ENCODE measurements at places on chromosomes 4 and X. TPM values are rescaled to one million over a fixed set of nuclear protein-coding genes. Genes with fewer than 3 reads are reported as not detected.

- peak; percentile 50 for DNase-seq
- H3K27me3 ChIP-seq, result no peaks in the 10 kb centered on the region
- H3K36me3 ChIP-seq, result no peaks in the 10 kb centered on the region
- H3K4me1 ChIP-seq, result no peaks in the 10 kb centered on the region
Observed at GRCh38 chrX:135931644-135932487, 38.4 kb downstream of the SAGE1 start.

DNA sequence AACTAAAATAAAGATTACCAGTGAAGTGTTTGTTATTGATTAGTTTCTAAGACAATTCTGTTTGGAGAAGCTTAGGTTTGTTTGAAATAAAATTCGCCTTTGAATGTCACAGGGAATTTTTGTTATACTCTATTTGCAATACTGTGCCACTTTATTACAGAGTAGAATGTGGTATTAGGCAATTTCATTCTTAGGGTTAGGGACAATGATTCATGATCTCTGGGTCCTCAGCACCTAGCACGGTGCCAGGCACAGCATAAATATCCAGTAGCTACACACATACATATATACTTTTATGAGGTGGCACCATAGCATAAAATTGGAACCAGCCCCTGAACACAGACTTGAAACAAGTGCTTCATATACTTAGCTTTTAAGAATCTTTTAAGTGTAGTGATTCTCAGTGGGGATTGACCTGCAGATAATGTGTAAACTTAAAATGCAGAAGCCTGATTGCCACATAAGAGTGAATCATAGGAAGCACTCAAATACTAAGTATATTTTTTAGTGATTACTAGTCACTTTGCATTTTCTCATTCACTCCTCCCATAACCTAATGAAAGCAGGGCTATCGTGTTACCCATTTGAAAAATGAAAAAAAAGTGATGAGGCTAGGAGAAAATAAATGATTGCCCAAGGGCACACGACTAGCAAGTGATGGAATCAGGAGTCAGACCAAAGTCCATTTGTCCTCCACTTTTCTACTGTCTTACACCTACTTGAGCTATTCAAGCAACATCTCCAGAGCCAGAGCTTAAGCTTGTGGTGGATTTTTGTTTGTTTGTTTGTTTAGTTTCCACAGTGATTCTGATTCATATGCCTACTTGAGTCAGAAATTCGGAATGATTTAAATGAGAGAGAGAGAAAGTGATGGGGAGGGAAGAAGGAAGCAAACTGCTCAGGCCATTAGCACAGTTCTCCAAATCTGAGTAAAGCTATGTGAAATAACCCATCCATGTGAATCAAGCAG is 366.0 kb upstream of the FGF13 start:
- H3K4me1 ChIP-seq, result no peaks in the 10 kb centered on the region
- H3K27ac ChIP-seq, result no peak overlapping the region
- no peaks in the 10 kb centered on the region for H3K27me3 ChIP-seq
- DNase-seq, result no peak

- no peaks in the 10 kb centered on the region for H3K4me1 ChIP-seq
- no peak overlapping the region for H3K27ac ChIP-seq
- no peaks in the 10 kb centered on the region for H3K36me3 ChIP-seq
- no peaks in the 10 kb centered on the region for H3K27me3 ChIP-seq
- H3K4me3 ChIP-seq, result no peak overlapping the region
Observed at GRCh38 chr4:137623013-137623412, 90.7 kb upstream of the PCDH18 start.

GRCh38 chrX:16678689-16679088 is 28.7 kb downstream of the S100G start:
- peaks cover 1% of the 10 kb centered on the region for H3K36me3 ChIP-seq
- H3K4me1 ChIP-seq, result no peaks in the 10 kb centered on the region
- no peak overlapping the region for H3K4me3 ChIP-seq

DNA sequence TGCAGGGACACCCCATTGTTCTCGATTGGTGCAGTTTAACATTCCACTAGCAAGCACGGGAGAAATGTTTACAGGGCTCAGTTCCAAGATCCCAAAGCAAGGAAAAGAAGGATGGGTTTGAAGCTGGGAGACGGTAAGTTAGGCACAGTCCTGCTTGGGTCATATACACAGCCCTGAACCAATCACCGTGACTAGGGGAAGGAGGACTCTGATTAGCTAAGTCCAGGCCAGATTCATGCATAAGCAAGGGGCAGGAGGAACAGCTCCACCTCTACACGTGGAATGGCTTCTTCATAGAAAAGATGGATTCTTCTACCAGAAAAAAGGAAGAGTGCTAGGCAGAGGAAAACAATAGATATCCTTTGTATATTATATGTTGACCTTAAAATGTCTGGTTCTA is 11.0 kb upstream of the EXOC1L start:
- H3K27me3 ChIP-seq, result peaks cover 3% of the 10 kb centered on the region
- no peaks in the 10 kb centered on the region for H3K4me1 ChIP-seq
- H3K36me3 ChIP-seq, result no peaks in the 10 kb centered on the region
- DNase-seq, result no peak

GRCh38 chr4:129326571-129327460 is 230.9 kb downstream of the C4orf33 start:
- no peaks in the 10 kb centered on the region for H3K36me3 ChIP-seq
- H3K4me1 ChIP-seq, result no peaks in the 10 kb centered on the region
- H3K27ac ChIP-seq, result no peak overlapping the region
- no peak overlapping the region for H3K4me3 ChIP-seq
- DNase-seq, result no peak
- no peaks in the 10 kb centered on the region for H3K27me3 ChIP-seq

DNA sequence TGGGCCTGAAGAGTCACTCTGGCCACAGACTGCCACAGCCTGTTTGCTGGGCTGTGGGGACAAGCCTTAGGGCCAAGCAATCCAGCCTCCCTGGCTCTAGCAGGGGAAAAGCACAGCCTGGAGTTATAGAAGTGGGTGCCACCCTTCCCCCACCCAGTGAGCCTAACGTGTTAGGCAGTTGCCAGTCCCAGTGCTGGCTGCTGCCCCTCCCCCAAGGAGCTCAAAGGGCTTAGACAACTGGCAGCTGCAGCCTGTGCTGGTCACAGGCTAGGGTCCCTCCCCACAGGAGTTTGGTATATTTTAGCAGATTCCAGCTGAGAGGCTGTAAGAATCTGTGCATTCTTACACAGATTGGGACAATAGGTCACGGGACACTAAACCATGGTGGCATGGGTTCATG is 370.3 kb upstream of the FGF16 start:
- H3K27me3 ChIP-seq, result no peaks in the 10 kb centered on the region
- DNase-seq, result no peak
- H3K36me3 ChIP-seq, result no peaks in the 10 kb centered on the region

DNA sequence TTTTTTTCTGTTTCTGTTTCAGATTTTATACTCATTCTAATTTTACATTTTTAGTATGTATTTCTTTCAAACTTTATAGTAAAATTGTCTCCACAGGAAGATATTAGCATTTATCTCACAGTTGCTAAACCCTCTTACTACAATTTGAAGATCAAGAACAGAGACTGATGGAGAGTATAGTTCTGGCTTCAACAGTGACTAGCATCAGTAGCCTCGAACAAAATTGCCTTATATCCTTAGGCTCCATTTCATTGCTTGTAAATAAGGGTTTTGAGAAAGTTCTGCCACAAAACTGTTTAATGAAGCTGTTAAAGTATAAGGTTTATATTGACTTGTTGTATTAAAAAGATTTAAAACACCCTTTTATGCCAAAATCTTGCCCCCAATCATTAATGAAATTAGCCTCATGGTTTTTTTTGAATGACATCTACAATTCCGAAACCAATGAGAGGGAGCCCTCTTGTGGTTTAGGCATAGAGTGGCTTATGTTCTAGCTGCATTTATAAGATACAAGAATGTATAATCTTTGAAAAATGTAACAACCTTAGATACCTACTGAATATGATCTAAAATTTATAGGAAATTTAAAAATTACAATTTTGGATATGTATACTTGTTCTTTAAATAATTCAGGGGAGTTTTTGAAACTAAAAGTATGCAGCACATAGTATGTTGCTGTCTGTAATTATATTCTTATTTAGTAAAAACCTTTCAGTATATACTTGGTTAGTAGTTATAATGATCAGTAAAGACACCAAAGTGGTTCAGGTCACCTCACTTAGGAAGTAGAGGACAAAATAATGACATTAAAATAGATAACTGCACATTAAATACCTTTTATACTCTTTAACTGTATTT is 109.8 kb upstream of the HPGD start:
- peaks cover 4% of the 10 kb centered on the region for H3K27me3 ChIP-seq
- DNase-seq, result no peak
- no peaks in the 10 kb centered on the region for H3K36me3 ChIP-seq
- H3K27ac ChIP-seq, result no peak overlapping the region
- peaks cover 4% of the 10 kb centered on the region for H3K4me1 ChIP-seq
- no peak overlapping the region for H3K4me3 ChIP-seq

- no peak overlapping the region for H3K4me3 ChIP-seq
- H3K4me1 ChIP-seq, result no peaks in the 10 kb centered on the region
- peaks cover 29% of the 10 kb centered on the region for H3K36me3 ChIP-seq
- H3K27me3 ChIP-seq, result no peaks in the 10 kb centered on the region
- no peak overlapping the region for H3K27ac ChIP-seq
- DNase-seq, result no peak
Observed at GRCh38 chr4:148079961-148080360, 348.1 kb downstream of the ARHGAP10 start.

DNA sequence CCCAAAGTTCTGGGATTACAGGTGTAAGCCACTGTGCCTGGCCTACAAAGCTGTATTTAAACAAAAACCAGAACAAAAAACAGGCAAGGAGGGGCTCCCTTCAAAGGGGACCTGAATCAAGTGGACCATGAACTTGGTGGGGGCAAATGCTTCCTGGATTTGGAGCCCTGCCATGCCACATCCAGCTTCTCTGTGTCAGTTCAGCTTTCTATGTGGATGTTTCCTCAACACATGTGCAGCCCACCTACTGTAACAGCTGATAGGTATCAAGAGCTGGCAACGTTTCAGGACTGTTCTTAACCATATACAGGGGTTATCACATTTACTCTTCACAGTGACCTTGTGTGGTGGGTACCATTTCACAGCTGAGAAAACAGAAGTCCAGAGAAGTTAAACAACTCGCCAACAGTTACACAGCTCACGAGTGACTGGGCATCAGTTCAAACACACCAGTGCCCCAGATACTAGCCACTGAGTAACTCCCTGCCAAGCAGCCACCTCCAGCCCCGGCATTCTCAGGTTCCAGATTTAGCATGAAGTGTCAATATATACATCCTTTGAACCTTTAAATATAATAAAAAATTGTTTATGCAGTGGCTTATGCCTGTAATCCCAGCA is 7.5 kb downstream of the GPR143 start:
- no peak for DNase-seq
- H3K4me1 ChIP-seq, result no peaks in the 10 kb centered on the region
- H3K4me3 ChIP-seq, result no peak overlapping the region
- H3K27ac ChIP-seq, result no peak overlapping the region
- H3K27me3 ChIP-seq, result peaks cover 2% of the 10 kb centered on the region

GRCh38 chrX:138777230-138777629 is 65.7 kb upstream of the FGF13 start:
- H3K27me3 ChIP-seq, result no peaks in the 10 kb centered on the region
- H3K4me1 ChIP-seq, result no peaks in the 10 kb centered on the region
- H3K27ac ChIP-seq, result no peak overlapping the region
- no peaks in the 10 kb centered on the region for H3K36me3 ChIP-seq
- H3K4me3 ChIP-seq, result no peak overlapping the region

DNA sequence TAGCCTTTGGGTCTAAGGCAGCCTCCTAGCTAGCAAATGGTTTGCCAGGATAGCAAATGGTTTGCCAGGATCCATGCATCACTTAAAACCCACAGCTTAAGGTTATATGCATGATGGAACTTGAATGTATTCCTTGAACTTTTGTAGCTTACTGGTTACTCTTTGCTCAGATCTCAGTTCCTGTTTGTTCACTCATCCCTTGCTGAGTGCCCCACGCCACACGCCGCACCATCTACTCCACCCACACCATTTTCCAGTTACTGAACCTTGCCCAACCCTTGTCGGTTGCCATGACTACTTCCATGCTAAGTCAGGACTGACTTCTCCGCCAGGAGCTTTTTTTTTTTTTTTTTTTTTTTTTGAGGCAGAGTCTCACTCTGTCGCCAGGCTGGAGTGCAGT is 29.5 kb upstream of the XIAP start:
- no peak overlapping the region for H3K27ac ChIP-seq
- peaks cover 2% of the 10 kb centered on the region for H3K4me1 ChIP-seq
- no peak overlapping the region for H3K4me3 ChIP-seq

GRCh38 chr4:170093973-170094535 is 4.3 kb upstream of the AADAT start:
- peaks cover 1% of the 10 kb centered on the region for H3K36me3 ChIP-seq
- peaks cover 27% of the 10 kb centered on the region for H3K27me3 ChIP-seq
- no peak overlapping the region for H3K27ac ChIP-seq
- DNase-seq, result no peak
- H3K4me3 ChIP-seq, result no peak overlapping the region

- H3K4me1 ChIP-seq, result no peaks in the 10 kb centered on the region
- H3K27ac ChIP-seq, result no peak overlapping the region
- no peak for DNase-seq
- H3K4me3 ChIP-seq, result no peak overlapping the region
Observed at GRCh38 chr4:181911420-181911819, 331.8 kb upstream of the TENM3 start.

- no peak overlapping the region for H3K4me3 ChIP-seq
- no peaks in the 10 kb centered on the region for H3K4me1 ChIP-seq
- no peaks in the 10 kb centered on the region for H3K36me3 ChIP-seq
Observed at GRCh38 chr4:107210450-107211239, 174.5 kb upstream of the DKK2 start.

DNA sequence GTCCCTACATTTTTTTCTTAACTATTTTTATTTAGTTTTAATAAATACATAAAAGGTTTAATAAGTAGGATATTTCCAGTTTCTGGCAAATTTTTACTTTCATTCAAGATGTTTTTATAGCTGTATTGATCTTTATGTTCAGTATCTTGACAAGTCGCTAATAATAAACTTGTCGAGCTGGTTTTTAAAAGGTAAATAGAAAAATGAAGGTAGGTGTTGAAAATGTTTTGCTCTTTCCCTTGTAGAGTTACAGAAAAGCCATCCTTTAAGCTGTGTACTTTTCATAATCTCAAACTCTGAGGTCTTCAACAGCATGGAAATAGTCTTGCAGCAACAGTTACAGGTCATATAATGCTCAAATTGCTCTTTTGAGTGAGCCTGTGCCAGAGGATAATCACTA is 52.6 kb downstream of the RS1 start:
- DNase-seq, result no peak
- H3K4me3 ChIP-seq, result no peak overlapping the region
- no peaks in the 10 kb centered on the region for H3K27me3 ChIP-seq
- no peak overlapping the region for H3K27ac ChIP-seq

HSD17B13 gene
- total RNA-seq, result 0.29 TPM

MAGED4 gene
- total RNA-seq, result not detected

RHOXF1 gene
- not detected for total RNA-seq

GAGE12F gene
- total RNA-seq, result not detected
